ENCODE measurements at places on chromosomes 5 and 9.

- DNase-seq, result no peak
Measured at GRCh38 chr9:33471361-33471760, 2.4 kb downstream of the NOL6 start.

DNA sequence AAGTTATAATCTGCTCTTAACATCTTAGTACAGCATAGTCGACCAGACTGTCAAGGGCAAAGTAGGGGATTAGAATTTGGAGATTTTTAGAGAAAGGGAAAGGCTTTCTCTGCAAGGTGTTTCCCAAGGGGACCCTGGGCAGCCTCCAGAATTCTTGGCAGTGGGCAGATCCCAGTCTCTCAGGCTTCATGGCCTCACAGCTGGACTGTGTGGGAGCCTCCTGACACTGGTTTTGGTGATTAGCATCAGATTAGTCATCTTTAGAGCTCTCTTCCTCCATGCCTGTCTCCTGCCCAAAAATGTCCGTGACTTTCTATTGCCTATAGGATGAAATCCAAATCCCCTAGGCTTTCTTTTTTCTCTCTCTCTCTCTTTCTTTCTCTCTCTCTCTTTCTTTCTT, 370.7 kb downstream of the ZSWIM6 start:
- DNase-seq, result no peak

- peak; percentile 66 for DNase-seq
Measured at GRCh38 chr9:96453625-96454024, 3.7 kb downstream of the HABP4 start.

- no peak for DNase-seq
Measured at GRCh38 chr9:108569624-108570023, 286.2 kb downstream of the ACTL7B start.

DNA sequence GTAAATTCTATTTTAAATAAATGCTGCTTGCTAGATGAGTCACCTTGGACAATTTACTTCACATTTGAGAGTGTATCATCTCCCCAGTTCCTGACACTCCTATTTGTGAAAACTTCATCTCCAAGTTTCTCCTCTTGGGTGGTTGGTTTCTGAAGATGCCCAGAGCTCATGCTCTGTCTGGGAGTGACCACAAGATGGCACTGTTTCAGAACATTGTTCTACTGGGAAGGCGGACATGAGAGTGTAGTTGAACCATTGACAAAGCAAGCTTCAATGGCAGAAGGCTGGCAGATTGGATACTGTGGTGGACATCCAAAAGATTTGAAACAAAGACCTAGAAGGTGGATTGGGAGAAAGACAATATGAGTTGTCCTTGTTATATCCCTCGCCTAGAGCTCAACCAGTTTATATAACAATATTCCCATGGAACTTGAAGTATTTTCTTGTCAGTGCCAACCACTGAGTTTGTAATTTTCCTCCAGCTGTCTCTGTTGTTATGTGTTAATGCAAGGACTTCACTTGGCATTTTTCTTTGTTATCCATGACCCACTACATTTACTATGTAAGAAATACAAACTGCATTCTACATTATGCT, 234.3 kb upstream of the ANKH start:
- DNase-seq, result peak; percentile 46

DNA sequence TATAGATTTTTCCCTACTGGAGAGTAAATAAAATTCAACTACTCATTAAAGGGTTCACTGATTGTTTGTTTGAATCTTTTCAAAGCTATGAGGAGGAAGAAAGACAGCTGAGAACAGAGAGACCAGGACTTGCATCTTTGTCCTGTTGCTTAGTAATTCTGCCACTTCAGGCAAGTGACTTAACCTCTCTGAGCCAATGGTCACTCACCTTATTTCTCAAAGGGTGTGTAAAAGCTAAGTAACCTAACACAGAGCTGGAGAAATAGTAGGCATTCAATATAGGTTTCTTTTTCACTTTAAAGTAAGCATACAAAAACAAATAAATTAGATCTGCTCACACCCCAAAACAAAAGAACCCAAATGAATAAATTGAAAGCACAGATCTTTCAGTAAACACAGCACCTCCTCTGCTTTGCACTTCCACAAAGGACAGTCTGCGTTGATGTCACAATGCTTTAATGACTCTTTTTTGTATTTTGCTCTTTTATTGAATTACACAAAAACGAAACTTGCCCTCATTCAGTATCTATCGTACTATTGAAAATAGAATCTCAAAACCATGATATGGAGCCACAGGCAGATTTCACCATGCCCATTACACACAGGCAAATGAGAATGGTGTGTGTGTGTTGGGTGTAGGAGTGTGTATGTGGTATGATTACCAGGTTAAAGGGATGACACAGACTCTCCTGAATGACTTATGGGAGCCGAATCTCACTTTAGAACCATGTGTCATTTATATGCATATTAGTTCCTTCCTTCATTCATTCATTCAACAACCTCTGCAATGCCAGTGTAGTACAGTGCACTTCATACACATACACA, 166.0 kb downstream of the EBF1 start:
- no peak for DNase-seq

GRCh38 chr9:16384993-16385392, 485.5 kb downstream of the BNC2 start:
- DNase-seq, result no peak

DNA sequence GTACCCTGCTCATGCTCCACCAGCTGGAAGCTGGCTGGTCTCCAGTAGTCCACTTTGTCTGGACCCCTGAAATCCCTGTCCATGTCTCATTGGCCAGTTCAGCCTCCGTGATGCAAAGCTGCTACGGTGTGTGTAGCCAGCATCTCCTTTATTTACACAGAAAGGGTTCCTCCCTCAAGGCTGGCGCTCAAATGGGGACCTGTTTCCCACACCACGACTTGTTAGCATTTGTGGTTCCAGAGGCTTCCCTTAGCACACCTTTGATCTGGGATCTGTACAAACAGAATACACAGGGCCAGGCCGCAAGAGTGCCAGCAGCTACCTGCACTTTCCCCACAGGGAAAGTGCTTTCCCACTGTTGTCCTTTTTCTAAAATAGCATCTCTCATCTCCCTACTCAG, 5.7 kb upstream of the SMU1 start:
- no peak for DNase-seq

- DNase-seq, result no peak
Measured at GRCh38 chr5:935510-936084, 42.9 kb downstream of the TRIP13 start.

GRCh38 chr9:133741716-133742115, 3.6 kb upstream of the SARDH start:
- DNase-seq, result no peak

GRCh38 chr5:122673343-122673742, 101.5 kb upstream of the SNX2 start:
- DNase-seq, result no peak

GRCh38 chr9:109953813-109954497, 174.0 kb downstream of the PALM2AKAP2 start:
- no peak for DNase-seq

DNA sequence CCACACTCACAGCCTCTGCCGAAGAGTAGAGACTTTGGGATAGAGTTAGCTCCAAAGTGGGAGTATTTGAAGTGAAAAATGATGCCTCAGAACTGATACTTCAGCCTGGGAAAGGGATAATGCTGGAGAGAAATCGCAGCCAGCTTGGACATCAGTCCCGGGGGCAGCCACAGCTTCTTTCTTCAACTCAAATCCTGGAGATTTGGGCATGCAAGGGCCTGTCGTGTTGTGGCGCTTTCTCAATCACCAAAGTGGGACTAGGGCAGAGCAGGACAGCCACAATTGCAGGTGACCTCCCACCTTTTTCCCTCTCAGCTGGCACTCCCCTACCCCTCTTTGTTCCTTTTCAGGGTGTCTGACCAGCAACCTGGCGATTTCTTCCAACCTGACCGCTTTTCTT, 70.4 kb downstream of the UBAP1 start:
- DNase-seq, result no peak

DNA sequence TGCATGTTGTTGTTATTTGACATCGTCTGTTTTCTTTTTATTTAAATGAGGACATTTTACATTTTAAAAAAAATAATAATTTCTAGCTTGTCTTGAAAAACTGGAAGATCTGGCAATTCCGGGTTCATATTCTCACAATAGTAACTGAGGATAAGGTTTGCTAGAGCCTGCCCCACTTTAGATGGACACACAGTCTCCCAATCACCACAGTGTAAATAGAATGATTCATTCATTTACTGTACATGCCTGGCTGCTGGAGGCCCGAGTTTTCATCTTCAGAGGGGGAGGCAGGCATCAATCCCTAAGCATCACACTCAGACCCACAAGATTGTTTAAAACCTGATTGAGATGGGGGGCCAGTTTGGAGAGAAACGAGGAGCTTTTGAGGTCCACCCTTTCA, 2039.7 kb upstream of the WWC1 start:
- no peak for DNase-seq

GRCh38 chr9:90009447-90009846, 404.6 kb downstream of the GADD45G start:
- no peak for DNase-seq

DNA sequence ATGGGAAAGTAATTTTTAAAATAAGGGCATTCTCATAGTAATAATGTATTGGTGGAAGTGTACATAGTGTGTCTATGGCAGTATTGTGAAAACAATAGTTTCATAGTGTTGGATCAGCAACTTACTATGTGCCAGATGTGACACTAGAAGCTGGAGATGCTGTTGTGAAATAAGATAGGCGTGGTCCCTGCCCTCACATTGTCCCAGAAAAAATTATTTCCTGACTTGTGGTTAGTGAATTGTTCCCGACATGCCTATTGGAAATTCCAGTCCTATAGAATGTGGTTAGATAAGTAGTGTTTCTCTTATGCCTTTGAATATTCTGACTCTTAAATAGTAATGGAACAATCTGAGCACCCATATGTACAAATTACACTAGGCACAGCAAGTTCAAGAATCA, 55.3 kb upstream of the MTAP start:
- DNase-seq, result no peak

GRCh38 chr9:134735441-134736175, 94.0 kb downstream of the COL5A1 start:
- DNase-seq, result no peak

DNA sequence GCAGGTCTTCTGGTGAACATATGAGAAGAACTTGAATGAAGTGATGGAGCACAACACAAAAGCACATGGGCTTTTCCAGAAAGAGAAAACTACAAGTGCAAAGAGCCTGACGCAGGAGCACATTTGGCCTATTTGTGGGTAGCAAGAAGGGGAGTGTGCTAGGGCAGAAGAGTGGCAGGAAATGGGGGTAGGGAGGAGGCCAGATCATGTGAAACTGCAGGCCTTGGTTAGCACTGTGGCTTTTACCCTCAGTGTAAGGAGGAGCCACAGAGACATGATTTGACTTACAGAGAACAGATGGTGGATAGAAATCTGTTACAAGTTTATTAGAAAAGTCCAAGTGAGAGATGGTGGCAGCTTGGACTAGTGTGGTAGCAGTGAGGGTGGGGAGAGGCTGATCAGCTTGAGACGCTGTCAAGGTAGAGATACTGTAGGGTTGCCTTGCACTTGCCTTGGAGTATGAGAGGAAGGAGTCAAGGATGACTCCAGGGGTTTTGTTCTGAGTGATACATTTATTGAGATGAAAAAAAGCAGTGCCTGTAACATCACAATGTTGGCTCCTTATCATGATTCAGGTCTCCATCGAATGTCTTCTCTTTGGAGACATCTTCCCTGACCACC, 126.7 kb downstream of the PPP2R2B start:
- no peak for DNase-seq
